Fibroblast of the aortic adventitia (primary cell): ENCODE measurements at places on chromosomes 3 and 15.
A peak's percentile ranks its signal among the peaks of the same experiment; 100 is the strongest.

DNA sequence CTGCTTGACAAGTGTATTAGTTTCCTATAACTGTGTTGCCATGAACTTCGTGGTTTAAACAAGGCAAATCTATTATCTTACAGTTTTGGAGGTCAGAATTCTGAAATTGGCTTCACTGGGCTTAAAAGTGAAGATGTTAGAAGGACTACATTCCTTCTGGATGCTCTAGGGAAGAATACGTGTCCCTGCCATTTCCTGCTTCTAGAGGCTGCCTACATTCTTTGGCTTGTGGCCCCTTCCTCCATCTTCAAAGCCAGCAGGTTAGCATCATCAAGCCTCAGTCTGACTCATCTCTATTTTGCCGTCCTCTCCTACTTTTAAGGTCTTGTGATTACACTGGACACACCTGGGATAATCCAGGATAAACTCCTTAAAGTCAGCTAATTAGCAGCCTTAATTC lies 327.7 kb downstream of the SATB1 start:
- no peak for DNase-seq

GRCh38 chr15:74786551-74787165 lies 4.8 kb downstream of the CSK start:
- no peak for DNase-seq

- DNase-seq = no peak
Observed at GRCh38 chr15:98131924-98132323, 171.4 kb downstream of the ARRDC4 start.

- DNase-seq = no peak
Observed at GRCh38 chr3:24502690-24503089, 8.0 kb upstream of the THRB start.

- no peak for DNase-seq
Observed at GRCh38 chr3:190865828-190866227, 3.3 kb upstream of the GMNC start.

DNA sequence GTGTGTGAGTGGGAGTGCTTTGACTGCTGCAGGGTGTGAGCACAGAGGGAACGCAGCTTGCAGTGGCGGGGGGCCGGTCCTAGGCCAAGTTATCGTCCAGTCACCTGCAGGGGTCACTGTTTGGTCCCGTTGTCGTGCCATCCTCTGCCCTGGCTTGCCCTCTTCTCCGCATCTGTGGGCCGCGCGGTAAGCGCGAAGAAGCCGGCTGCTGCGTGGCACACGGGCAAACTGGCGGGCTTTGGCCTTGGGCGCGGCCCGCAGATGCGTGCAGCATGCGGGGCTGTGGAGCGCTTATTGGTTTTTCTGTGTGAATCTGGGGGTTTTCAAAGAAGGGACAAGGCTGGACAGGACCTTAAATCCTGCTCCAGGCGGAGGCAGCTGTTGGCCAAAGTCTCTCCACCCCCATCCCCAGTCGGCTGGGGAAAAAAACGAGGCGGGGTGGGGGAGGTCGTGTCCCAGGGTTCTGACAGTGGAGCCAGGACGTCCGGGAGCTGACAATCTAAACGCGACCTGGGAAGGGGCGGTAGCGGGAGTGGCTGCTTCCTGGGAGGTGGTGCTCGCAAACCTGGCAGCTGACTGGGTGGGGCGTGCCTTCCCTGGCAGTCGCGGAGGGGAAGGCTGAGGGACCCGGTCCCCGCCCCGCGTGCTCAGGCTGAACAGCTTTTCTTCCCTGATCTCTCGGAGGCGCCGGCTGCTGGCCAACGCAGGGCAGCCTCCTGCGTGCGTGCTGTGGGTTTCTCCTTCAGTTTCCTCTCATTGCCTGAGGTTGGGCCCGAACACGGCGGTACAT lies 39.7 kb upstream of the VEPH1 start:
- DNase-seq = peak; percentile 74

GRCh38 chr15:31216215-31216911 lies 110.3 kb upstream of the KLF13 start:
- DNase-seq = peak; percentile 64

DNA sequence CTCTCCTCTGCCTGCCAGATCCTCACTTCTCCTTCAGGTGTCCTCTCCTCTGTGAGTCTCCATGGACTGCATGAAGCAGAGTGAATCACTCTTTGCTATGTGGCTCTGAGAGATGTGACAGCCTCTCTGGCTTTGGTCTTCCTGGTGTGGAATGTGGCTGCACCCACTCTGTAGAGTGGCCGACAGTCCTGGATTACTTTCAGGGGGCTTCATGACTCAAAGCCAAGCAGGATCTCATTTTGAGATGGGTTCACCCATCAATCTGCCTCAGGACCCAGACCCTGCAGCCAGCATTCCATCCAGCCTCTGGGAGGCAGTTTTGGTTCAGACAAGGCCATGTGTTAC lies 221.9 kb upstream of the LYSMD4 start:
- no peak for DNase-seq

DNA sequence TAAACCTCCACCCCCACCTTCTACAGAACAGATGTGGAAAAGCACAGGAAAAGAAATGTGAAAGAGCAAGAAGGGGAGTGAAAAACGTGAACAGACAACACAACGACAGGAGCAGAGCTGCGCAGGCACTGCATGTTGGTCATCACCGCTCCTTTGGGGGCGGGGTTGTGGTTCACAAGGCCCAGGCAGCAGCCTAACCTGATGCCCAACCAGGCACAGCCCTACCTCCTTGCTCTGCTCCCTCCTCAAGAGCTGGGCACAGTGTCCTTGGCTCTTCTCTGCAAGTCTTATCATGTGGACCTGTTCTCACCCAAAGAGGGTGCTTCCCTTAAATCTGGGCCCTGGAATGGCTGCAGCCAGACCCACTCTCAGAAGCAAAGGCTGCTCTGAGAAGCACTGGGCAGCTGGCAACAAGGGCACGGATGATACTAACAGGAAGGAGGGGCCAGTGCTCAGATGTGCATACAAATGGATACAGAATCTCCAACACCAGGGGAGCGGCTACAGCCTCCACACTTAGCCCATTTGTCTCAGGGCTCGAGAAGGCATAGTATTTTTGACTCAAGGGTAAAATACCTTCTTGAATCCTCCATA lies 64.6 kb downstream of the DHX30 start:
- DNase-seq = no peak

DNA sequence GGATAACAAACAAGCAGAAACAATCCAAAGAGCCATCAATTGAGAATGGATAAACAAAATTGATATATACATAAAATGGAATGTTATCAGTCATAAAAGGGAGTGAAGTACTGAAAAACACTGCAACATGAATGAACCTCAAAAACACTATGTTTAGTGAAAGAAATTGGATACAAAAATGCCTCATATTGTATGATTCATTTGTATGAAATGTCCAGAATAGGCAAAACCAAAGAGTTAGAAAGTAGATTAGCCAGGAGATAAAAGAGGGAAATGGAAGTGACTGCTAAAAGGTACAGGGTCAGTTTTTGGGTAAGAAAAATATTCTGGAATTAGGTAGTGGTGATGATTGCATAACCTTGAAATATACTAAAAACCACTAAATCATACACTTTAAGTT lies 9.8 kb upstream of the SLC25A36 start:
- DNase-seq = no peak

- no peak for DNase-seq
Observed at GRCh38 chr3:32684029-32684799, 774 bp upstream of the CNOT10 start.

DNA sequence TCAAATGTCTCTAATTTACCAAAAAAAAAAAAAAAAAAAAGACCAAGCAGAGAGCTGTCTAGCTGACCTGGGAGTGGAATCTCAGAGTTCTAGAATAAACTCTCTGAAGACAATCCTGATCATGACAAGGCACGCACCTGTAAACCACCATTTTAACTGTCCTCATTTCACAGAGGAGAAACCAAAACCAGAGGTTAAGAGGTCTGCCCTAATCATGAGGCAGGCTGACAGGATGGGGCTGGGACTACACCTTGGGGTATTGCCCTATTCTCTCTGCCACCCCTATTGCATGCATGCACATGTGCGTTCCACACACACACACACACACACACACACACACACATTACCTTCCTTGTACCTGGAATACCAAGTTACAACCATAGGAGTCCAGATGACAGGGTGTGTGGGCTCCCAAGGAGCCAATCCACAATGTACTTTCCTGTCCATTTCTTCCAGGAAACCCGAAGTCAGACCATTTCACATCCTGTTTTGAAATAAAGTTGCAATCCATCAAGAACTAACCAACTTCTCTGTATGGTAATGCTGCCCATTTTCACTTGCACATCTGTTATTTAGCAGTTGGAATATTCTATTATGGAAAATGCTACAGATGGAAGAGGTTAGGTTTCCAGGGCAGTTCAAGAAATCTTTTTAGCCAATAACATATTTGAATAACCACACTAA lies 34.6 kb downstream of the HSPBAP1 start:
- no peak for DNase-seq

DNA sequence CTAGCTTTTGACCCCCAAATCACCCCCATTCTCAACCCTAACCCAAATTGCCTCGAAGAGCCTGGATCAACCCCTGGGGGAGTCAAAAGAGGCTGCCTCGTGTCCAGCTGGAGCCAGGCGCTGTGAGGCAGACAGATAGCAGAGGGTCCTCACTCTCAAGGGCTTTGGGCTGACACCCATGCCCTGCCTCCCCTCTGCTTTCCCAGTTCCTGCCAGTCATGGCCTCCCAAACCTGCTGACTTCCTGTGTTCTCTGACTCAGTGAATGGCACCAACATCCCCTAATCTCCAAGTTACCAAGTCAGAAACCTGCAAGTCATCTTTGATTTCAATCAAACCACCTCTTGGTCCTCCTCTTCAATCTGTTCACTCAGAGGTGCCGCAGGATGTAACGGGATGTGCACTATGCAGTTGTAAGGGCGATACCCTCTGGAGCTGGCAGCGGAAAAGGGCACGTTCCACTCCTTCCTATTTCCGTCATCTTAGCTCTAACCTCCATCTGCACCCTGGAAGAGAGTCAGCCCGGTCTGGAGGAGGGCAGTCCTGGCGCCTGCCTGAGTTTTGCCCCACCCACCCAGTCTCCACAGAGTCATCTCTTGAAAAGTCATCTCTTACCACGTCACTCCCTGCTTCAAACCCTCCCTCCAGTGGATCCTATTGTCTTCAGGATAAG lies 52.4 kb upstream of the FAM174B start:
- no peak for DNase-seq

GRCh38 chr3:193589129-193589528 lies 3.9 kb upstream of the OPA1 start:
- DNase-seq = no peak

DNA sequence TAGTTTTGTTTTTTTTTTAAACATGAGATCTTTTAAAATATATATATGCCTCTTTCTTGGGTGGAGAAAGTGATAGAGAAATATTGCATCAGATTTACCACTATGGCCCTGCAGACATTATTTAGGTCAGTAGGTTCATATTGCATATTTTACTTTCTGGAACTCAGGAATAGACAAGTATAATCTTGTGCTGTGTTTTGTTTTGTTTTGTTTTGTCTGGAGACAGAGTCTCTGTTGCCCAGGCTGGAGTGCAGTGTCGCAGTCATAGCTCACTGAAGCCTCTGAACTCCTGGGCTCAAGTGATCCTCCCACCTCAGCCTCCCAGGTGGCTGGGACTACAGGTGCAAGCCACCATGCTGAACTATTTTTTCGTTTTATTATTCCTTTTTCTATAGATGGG lies 21.5 kb upstream of the DUT start:
- no peak for DNase-seq

- no peak for DNase-seq
Observed at GRCh38 chr3:146511402-146512134, 32.8 kb downstream of the PLSCR1 start.

- DNase-seq = no peak
Observed at GRCh38 chr3:23368731-23369130, 165.6 kb downstream of the UBE2E2 start.

- DNase-seq = peak; percentile 53
Observed at GRCh38 chr3:157527131-157527881, 24.1 kb upstream of the VEPH1 start.

- peak; percentile 7 for DNase-seq
Observed at GRCh38 chr3:30140356-30141075, 465.9 kb upstream of the TGFBR2 start.

DNA sequence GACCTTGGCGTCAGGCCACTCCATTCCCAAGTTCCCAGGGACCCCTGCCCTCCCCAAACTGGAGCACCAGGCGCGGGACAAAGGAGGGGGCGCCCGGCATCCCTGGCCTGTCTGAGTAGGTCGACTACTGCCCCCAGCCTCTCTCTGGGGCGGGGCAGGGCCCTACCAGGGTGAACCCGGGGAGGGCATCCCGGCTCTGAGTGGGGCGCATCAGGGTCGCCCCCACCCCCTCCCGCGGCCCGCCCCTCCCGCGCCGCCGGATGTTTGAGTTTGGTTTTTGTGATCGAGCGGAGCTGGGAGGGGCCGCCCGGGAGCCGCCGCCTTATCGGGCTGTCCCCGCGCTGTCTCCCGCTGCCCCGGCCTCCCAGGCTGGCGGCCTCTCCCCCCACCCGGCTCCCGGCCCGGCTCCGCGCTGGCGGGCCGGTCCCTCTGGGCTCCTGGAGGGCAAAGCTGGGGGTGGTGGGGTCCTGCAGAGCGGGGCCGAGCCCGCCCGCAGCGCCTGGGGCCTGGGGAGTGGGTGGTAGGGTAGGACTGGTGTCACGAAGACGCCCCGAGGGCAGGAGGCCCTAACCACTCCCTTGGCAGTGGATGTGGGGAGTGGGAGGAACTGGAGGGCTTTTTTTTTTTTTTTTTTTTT lies 47.2 kb upstream of the SMAD6 start:
- DNase-seq = no peak

DNA sequence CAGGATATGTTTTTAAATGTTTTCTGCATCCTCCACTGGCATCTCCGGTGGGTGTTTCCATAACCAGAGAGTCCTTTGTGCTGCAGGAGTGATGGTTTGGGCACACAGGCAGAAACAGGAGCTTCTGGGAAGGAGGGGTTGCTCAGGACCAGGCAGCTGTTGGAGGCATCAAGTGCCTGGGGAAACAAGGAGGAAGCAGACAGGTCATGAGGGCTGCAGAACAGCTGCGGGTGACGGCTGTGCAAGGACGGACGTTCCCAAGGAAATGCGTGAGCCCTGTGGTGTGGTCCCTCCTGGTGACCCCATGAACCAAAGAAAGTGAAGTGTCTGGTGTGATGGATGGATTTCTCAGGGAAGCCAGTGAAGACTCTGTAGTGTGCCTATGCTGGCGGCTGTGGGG lies 61.2 kb upstream of the TNFAIP8L3 start:
- DNase-seq = no peak

- peak; percentile 81 for DNase-seq
Observed at GRCh38 chr15:88246666-88247446, 9.7 kb downstream of the NTRK3 start.

GRCh38 chr3:148958696-148959095 lies 32.6 kb upstream of the GYG1 start:
- DNase-seq = no peak

GRCh38 chr15:65903296-65904073 lies 34.2 kb downstream of the RAB11A start:
- DNase-seq = peak; percentile 10
